Stimulated activated CD8-positive, alpha-beta memory T cell treated with anti-CD3 and anti-CD28 coated beads, Interleukin-2, amount 100 ng/mL, for 1 hour (primary cell): ENCODE measurements at places on chromosomes 4 and X.

DNA sequence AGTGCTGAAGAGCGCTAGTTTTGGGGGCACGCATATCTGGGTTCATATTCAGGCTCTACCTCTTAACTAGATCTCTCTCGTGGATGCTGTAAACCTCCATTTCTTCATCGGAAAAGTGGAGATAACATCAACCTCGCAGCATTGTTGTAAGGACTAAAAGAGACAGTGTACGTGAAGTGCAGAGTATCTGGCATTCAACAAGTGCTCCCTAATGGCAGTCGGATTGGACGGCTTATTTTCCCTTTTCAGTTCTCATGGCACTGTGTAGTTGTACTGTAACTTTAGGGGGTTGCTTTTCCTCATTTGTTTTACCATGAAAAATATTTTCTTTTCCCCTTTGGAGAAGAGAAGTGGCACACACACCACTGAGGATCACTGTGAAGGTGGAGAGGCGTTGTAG lies 51.4 kb upstream of the ESX1 start:
- DNase-seq, result no peak

DNA sequence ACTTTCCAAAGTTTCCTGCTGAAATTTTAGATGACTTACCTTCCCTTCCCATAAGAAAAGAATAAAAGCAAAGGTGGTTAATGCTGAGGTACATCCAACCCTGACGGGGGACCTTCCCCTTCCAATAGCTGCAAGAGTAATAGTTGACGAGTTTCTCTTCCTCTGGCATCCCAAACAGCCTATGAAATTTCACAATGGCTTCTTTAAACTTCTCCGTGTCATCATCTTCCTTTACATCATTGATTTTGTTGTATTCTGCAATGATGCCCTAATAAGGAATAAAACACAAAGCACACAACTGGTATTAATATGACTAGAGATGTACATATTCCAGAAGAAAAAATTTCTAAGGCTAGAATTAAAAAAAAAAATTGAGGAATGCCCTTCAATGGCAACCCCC lies 76.6 kb downstream of the TBC1D9 start:
- DNase-seq, result no peak

DNA sequence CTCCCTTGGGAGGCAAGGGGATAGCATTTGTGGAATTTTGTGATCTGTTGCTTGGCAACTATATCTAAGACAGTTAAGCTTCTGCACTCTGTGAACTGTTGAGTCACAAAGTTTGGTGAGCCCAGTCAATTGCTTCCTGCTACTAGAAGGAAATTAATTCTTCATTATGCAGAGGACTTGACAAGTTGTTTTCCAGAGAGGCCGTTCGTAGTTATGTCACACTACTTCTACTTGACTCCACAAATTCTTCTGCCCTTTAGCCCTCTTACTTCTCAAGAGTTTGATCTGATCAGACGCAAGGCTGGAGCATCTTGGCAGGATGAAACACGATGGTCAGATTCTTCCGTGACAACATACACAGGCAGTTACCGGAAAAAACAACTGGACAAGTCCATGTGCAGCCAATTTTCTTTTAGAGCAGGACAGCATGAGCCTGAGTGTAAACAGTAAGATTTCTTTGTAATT lies at the start of gene C4orf51:
C4orf51 (plus strand) TSS at position 156 of the 465 bp plus-strand sequence; CDS start at position 214, 58 bp downstream.
- no peak for DNase-seq

DNA sequence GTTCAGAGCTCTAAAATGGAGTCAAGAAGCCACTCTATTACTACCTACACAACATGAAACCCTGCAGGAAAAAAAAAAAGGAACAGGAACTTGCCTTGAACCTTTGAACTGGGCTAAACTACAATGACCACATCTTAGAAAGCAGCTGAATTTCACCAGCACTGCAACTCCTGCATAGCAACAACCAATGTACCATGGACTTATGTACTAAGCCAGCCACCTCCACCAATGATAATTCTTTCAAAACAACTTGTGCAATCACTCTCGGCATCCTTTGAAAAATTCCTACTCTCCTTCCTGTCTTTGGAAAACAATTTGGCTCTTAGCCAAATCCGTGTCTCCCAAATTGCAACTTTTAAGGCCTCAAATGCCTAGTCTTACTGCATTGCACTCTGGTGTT lies 26.8 kb upstream of the FMR1 start:
- DNase-seq, result no peak

DNA sequence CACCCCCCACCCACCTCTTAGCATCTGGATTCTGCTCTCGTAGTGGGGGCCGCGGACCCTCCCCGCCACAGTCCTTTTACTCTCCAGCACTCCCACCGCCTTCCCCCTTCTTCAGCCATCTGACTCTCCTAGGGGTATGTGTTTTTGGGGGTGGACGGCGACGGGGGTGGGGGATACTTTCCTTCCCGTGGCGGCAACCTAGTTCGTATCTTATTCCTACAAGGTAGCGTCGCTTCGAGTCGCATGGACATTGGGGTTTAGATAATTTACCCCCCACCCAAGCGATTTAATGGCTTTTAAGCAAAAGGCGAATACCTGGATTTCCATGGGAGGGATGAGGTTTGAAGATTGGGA lies 1.3 kb upstream of the BCORL1 start:
- DNase-seq, result no peak

DNA sequence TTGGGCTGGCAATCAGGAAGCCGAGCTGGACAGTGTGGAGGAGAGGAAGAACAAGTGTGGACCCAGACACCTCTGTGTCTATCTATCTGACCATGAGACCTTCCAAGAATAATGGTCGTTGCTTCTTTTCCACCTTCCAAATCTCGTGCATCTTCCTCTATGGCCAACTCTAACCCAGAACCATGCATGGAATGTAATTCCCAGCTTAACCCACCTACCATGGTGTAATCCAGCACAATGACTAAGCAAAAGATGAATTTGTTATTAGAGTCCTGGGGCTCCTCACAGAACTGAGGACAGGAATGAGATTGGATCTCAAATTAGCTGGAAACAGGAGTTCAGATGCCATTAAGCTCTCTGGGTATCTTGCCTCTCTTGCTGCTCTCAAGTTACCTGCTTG lies 17.4 kb upstream of the TMEM184C start:
- DNase-seq, result no peak

DNA sequence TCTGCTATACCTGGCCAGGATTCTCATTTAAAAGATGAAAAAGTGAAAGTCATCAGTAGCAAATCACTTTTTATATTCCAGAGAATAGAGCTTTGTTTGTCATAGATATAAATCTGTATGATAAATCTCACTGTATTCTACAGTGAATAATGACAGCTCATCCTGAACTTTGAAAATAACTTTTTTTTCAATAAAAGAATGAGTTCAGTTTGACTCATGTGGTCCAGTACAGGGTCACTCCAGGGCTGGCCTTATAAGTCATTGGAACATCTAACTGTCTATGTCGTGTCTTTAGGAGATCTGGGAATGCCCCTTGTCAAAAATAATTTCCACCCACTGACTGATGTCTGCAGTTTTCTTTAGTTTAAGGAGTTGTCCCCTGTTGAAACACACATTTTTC lies 18.5 kb upstream of the CXCL8 start:
- no peak for DNase-seq

- no peak for DNase-seq
Measured at GRCh38 chr4:123599061-123599919, 202.7 kb downstream of the SPRY1 start.

GRCh38 chr4:184892999-184893398 lies 67.2 kb upstream of the ACSL1 start:
- no peak for DNase-seq

DNA sequence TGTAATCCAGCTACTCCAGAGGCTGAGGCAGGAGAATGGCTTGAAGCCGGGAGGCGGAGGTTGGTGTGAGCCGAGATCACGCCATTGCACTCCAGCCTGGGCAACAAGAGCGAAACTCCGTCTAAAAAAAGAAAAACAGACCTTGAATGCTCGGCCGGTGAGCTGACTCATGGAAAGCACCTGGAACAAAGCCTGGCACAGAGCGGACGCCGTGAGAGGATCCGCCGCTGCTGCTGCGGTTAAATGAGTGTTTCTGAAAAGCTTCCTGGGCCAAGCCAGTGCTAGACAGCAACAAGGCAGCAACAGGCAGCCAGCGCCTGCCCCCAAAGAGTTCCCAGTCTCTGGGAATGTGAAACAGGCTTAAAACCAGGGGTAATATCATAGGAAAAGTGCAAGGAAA lies 186.4 kb downstream of the AFAP1 start:
- no peak for DNase-seq

DNA sequence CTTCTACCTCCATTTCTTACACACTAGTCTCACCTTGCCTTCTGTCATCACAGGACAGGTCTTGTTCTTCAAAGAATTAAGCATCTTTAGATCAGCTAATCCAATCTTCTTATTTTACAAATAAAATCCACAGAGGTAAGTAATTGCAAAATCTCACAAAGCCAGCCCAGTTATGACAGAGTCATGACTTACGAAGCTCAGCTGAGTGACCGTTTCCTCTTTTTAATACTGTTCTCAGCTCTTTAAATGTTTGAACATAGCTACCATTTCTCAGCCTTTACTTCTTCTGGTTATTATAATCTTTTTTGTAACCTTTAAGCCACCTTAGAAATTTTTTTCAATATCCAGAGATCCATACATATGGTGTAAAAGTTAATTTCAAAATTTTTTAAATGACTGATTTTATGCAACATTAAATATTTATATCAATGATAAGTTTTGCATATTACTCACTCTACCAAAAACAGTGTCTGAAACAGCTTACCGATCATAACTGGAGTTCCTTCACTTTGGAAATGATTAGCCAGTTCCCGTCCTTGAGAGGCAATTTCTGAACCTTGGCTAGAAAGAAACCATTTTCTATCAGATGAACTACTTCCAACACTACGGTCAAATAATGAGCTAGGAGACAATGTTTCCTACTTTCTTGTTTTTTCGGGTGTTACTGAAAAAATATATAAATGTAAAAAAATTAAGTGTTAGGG lies 8.8 kb downstream of the ANKRD37 start:
- DNase-seq, result no peak

GRCh38 chr4:123319639-123320038 lies 77.0 kb upstream of the SPRY1 start:
- DNase-seq, result no peak

GRCh38 chrX:132615391-132616131 lies 126.7 kb upstream of the MBNL3 start:
- DNase-seq, result no peak

DNA sequence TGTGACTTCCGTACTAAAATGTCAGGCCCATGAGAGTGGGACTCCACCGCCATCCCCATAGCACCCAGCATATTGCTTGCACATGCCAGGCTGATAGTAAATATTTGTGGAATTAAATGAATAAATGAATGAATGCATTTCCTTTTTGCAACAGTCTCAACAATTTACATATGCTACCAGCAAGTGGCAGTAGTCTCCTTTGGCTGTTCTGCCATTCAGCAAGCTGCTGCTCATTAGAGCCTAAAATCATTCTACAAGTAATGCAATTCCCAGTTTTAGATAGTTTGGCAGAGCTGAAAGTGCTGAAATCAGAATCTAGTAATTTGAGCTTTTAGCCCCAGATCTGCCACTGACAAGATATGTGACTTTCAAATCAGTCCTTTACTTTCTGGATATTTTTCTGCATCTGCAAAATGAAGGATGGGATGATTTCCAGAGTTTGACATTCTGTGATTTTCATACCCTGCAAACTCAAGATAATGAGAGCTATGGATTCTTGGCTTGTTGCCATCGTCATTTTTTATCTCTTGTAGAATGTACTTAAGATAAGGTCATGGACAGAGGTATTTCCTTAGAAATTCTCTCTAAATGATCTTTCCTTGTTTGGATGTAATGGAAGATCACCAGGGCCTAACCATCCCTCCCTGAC lies 35.7 kb upstream of the INTS6L start:
- no peak for DNase-seq

DNA sequence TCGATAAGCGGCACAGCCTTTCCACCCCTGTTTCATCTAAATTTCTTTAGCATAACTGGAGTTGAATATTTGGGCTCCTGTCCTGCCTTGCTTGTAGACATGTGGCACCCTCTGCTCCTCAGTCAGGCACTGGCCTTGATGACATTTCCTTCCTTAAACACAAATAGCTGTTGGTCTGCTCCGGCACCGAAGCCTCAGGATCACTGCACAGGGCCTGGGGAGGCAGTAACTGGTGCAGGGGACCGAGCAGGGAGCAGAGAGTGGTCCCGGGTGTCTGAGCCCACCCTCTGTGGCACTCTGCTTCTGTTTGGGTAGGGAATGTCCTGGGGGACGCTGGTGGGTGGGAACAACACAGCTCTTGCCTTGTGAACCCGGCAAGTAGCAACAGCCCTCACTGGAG lies 13.6 kb downstream of the RGS12 start:
- no peak for DNase-seq

DNA sequence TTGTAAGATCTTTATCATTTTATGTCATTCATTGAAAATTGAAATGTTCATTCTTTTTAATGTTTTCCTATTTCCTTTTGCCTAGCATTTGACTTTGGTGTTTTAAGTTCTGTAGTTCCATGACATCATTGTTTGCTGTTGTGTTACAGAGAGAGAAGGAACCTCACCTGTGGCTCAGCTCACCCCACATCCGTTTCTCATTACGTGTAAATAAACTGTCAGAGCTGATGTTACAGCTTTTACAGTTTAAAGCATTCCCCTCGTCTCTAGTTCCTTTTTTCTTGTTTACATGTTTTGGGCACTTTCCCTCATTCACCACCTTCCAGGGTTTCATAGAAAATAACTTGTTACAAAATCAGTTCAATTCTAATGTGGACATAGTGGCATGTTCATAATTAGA lies 137.2 kb downstream of the FNIP2 start:
- DNase-seq, result no peak

DNA sequence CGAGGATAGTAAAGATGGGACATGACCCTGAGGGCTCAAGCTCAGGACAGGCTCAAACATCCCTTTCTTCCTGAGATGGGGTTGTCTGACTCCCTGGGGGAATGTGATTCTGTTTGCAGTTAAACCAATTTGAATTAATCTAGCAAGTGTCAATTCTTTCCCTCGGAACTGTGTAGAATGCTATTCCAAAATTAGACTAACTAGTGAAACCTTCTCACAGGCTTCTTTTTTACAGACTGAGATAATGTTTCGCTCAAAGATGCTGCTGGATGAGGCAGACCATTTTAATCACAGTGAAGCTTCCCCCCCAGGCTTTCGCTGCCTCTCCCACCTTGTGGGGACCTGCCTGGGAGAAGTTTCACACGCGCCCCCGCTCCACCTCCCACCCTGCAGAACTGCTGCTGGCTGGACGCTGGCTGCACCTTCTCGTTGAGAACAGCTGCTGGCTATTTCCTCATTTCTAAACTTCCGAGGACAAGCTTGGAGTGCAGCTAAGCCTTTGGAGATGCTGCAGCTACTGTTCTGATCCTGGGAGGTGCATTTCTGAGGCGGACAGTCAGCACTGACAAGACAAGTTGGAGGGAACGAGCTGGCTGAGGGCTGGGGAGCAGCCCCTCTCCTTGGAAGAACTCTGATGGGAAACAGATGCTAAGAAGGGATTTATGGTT lies 297.8 kb downstream of the RAPGEF2 start:
- DNase-seq, result no peak

DNA sequence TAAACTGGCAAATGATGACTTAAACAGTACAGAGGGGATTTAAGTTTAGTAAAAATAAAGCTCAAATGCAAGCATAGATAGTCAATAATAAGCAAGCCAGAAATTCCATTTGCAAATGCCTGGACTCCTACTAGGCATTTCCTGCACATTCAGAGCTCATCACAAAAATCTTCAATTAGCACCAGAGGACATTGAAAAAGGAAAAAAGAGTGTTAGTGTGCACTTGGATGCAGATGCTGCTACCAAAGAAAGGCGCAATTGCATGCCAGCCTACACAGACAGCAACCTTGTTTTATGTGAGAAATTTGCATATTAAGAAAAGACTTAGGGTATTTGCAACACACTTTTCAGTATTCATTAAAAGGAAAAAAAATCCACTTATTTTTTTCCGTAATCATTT lies 282.1 kb downstream of the GRIA2 start:
- DNase-seq, result no peak
